Bronchial epithelial cell (primary cell): ENCODE measurements at places on chromosomes 13 and 19.

DNA sequence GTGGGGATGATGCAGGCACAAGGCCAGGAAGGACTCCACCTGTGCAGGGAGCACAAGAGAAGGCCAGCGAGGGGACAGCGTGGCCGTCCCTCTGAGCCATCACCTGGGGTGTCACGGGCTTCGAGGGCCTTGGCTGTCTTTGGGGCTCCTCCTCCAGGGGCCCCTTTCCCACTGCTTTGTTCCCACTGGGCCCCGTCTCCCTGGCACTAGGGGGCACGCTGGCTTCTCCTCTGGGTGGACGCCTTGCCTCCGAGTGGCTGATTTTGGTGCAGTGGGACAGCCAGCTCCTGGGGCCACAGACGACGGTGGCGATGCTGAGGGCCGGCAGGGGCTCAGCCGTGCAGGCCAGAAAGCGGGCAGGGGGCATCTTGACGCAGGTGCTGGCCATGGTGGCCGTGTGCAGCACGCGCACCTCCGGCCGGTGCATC, 43.2 kb upstream of the GRTP1 start:
- DNase-seq: no peak

DNA sequence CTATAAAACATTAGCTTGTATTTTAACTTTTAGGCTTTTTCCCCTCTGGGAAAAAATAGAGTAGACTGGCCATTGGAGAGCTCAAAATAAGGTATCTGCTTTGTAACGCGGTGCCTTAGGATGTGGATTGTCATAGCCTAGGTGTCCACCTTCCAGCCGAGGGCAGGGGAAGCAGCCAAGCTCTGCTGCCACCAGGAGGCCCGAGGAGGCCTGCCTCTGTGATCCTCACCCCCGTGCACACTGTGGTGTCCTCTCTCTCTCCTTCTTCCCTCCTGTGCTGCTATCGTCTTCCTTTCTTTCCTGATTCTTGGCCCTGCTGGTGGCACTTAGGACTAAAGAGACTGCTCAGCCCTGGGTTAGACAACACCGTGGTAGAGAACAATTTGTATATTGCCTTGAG, 11.3 kb downstream of the HNRNPM start:
- DNase-seq: no peak

DNA sequence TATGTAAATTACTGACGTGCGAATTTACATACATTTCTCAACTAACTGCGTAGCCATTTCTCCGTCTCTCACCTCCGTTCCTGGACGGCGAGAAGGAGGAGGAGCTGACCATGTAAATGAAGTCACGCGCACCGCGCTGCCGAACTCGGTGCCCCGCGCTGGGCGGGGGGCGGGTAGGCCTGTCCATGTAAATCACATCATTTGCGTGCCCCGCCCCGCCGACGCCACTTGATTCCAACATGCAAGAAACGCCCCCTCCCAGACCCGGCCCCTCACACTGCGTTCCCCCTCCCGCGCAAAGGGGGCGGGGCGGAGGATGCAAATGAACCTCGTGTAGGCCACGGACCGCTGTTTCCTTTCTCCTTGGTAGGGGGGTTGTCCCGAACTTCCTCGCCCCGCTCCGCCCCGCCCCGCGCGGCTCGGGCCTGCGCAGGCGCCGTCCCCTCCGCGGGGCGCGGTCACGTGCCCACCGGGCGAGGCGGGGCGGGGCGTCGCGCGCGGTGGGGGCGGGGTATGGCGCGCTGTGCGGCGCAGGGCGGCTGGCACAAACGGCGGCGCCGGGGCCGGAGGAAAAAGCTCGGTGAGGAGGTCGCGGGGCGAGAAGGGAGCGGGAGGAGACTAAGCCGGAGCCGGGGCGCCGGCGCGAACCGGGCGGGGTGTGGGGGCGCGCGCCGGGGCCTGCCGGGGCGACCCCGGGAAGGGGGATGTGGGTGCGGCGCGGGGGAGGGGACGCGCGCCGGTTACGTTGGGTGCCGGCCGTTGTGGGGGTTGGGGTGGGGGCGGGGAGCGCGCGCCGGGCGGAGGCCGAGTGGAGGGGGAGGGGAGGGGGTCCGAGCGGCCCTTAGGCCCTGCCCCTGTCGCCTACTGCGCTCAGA, at the start of gene EGLN2:
TSS of gene EGLN2 (plus strand) at position 509 of the 875 bp plus-strand sequence. CDS start 1,382 bp downstream, outside the sequence.
- DNase-seq: peak; percentile 95

DNA sequence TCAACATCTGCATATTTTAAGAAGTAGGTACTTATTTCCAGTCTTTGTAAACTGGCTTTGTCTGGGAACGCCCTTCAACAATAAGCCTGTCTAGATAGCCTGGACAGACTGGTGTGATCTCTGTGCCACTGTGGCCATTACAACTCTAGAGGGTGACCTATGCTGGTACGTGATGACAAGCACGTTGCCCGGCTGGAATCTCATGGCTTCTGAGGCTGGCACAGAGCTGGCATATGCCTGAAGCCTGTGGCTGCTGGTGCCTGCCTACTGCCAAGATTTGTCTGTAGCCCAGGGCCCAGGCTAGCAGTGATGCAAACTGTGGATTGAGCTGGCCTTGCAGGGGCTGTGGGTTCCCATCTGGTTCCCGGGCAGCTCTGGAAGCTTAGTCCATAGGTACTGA, 34.0 kb downstream of the IGFL3 start:
- DNase-seq: no peak

DNA sequence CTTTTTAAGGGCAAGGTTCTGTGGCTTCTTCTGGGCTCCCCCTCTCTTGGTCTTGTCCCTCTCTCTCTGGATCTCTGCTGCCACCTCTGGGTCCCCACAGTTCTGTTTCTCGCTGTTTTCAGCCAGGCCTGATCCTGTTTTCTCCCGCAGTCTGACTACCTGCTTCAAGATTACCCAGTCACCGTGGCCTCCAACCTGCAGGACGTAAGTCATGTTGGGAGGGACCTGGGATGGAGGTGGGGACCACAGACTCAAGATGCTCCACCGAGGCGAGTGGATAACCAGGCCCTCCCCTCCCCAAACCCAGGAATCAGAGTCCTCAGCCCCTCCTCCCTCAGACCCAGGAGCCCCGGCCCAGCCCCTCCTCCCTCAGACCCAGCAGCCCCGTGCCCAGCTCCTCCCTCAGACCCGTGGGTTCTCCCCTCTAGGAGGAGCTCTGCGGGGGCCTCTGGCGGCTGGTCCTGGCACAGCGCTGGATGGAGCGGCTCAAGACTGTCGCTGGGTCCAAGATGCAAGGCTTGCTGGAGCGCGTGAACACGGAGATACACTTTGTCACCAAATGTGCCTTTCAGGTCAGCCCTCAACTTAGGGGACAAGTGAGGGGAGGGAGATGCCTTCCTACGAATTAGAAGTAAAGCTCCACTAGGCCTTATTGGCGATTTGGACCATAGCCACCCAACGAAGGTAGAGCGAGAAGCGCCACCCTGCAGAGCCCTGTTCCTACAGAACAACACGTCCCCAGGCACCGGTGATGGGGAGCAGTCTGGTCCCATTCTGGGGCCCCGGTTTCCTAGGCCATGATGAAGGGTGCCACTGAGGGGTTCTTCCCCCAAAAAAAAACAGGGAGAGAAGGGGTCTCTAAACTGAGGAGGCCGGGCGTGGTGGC, 2.2 kb downstream of the FLT3LG start:
- no peak for DNase-seq
